Kidney tubule cell (primary cell): ENCODE measurements at places on chromosomes 2 and 18.
A peak's percentile ranks its signal among the peaks of the same experiment; 100 is the strongest.

DNA sequence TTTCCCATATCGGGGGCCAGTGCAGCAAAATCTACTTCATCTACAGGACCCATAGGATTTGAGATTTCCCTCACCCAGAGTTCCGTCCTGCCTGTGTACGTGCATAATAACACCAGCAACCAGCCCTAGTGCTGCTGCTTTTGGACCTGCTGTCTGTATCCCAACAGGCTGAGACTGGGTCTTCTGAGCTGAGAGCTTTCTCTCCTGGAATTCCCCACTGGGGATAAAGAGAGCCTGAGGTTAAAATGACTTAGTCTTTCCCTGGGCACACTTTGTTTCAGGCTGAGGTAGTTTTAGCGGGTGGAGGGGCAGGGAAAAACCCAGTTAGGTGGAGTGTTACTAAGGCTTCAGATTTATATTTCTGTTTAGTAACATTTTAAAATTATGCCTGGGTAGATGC is 62.5 kb downstream of the SERTAD2 start:
- DNase-seq: peak; percentile 55

DNA sequence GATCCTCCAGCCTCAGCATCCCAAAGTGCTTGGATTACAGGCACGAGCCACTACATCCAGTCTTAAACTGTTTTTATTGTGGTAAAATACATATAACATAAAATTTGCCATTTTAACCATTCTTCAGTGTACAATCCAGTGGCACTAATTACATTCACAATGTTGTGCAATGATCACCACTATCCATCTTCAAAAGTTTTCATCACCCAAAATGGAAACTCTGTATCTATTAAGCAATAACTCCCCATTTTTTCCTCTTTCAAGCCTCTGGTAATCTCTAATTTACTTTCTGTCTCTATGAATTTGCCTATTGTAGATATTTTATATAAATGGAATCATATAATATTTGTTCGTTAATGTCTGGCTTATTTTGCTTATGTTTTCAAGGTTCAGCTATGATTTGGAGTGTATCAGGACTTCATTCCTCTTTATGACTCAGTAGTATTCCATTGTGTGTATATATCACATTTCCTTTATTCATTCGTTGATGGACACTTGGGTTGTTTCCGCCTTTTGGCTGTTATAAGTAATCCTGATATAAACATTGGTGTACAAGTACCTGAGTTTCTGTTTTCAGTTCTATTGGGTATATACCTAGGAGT is 71.8 kb downstream of the GFPT1 start:
- no peak for DNase-seq

DNA sequence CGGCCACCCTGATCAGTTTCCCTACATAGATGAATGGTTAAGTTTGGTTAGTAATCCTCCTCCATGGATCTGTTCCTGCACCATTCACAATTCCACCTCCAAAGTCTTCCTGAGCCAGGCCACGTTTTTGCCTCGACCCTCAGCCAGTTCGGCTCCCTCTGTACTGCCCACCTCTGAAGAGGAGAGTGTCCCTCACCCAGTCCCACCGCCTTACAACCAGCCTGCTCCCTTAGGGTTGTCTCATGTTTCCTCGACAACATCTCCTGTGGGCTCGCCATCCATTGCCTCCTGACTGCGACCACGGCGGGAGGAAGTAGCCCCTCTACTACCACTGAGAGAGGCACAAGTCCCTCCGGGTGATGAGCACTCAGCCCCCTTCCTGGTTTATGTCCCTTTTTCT is 338.0 kb upstream of the CNTNAP5 start:
- no peak for DNase-seq

DNA sequence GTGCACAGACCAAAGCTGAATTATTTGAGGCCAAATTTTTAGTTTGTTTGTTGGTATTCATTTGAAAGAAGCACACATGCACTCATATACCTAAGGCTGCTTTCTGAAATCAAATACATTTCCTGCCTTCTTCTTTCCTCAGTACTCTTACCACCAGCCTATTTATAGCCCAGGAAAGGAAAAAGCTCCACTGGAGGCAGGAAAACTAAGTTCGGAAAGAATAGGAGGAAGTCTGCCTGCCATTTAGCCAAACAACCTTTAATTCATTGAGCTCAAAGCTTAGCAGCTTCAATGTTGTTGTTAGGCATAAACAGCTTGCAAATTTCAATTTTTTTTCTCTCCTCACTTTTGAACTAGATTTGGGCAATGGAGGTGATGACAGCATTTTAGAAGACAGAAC is 40.4 kb upstream of the RASGRP3 start:
- no peak for DNase-seq

- DNase-seq: no peak
Observed at GRCh38 chr2:237671466-237672138, 44.2 kb downstream of the LRRFIP1 start.
